SK-N-SH (cell line): ENCODE measurements at places on chromosomes 5 and 9.

DNA sequence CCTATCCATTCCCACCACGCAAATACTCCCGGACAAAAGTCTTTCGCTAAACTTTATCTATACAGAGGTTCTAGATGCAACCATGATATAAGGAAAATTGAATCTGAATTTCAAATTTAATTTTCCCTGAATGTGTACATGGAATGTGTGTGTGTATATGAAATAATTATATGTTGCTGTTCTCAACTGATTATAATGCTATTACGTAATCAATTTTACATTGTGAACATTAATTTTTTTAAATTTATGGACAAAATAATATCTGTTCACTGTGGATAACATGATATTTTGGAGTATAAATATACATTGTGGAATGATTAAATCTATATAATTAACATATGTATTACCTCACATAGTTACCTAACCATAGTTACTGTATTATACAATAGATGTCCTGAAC is 1250.6 kb downstream of the EFNA5 start:
- no peak for DNase-seq

GRCh38 chr5:59617186-59617771 is 276.2 kb downstream of the PDE4D start:
- DNase-seq = no peak

DNA sequence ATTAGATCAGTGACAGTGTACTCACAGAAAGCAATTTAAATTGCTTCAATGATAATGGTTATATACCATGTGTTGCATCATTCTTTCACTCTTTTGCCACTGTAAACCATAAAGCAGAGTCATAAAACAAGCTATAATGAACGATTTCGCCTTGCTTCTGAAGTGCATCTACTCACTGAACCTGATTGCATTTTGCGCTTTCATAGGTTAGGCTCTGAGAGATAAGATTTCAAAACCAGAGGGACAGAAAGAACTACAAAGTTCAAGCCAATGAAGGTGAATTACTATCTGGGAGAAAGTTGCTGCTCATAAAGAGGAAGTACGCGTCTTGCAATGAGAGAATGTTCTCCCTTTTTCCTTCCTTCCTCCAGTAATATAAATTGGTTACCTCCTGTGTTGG is 412.7 kb downstream of the CETN3 start:
- no peak for DNase-seq

DNA sequence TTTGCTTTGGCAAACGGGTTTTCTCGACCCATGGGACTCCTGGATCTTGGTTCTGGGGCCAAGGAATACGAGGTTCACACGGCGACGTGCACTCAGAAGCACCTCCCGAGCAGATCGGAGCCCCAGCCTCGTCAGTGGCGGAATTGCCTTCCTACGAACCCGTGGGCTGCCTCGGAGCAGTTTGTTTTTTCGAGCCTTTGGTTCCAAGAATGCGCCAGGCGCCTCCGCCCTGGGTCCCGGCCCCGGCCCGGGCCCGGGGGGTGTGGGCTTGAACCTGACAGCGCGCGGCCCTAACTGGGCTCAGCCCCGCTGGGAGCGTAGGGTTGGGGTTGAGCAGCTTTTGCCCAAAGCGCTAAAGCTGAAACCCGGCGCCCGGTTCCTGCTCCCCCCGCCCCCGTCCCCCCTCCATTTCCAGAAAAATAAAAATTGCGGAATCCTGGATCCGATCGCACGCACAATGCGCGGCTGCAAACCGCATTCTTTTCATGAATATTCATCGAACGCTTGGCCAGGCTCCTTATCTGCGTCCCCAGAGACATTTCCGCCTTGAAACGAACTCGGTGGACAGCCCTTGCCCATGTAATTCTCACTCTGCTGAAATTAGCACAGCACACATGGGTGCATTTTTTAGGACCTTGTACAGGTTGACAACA is 1.0 kb downstream of the BASP1 start:
- peak; percentile 58 for DNase-seq

- no peak for DNase-seq
These were observed 62.1 kb downstream of the PCSK1 start for GRCh38 chr5:96370976-96371375.

DNA sequence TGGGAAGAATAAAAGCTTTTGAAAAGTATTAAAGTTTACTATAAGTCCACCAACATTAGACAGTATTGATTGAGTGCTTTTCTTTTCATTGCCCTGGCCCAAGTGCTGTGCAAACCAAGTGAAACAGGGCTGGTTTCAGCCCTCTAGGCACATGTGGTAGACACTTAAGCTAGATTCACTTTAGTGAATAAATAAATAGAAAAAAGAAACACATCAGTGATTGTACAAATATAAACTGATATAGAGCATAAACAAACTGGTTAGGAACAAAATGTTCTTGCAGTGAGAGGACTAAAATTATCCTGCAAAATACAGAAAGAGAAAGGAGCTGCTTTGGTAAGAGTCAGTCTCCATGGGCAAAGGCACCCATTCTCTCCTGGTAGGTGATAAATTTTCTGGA is 29.7 kb downstream of the ACTBL2 start:
- DNase-seq = no peak

DNA sequence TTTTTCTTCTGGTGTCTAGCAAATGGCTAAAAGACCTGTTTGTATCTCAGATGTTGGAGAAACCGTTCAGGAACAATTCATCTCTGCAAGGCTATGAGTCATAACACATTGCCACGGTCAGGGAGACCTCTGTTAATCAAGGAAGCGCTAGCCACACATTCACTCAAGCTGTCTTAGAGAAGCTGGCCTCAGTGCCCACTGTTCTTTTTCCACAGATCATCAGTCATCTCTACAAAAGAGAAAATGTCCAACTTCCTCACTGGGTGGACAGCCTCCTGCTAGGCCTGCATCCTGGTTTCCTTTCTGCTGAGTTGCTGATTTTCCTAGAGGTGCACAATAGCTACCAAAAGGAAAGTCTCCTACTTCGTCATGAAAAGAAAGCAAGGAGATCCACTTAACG is 360.5 kb downstream of the BNC2 start:
- DNase-seq = no peak

DNA sequence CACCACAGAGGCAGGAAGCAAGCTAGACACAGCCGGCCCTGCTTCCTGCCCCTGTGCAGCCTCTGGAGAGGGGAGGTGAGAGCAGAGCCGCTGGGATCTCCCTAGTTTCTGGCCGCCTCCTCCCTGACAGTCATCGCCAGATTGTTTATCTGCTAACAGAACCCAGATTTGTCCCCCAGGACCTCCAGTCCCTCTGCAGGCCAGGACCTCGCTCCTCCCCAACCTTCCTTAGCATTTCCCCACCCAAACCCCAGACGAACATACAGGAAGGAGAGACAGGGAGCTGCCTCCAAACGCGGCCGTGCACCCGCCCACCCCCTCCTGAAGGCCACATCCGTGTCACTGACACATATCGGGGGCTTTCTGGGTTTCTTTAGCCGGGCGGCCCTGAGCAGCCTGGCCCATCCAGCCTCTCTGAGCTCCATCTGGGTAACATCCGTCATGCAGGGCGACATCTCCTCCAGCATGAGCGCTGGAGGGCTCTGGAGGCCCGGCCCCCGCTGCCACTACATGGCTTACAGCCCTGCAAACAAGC is 47.5 kb downstream of the DBH start:
- DNase-seq = peak; percentile 93

DNA sequence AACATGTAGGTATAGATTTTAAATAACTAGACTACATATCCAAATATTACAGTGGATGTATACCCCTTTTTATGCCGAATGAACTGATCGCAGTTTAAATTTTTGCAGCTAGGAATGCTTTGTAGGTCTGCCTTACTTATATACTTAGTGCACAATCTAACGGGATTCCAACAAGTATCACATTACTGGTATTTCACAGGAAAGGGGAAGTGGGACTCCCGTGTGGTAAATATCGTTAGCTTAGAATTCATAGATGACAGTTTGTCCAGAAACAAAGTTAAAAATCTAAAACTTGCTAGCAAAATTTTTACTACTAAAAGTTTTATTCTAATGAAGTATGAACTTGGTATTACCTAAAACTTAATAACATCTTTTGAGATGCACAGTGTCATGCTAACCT is 193.5 kb upstream of the TLX3 start:
- DNase-seq = no peak

DNA sequence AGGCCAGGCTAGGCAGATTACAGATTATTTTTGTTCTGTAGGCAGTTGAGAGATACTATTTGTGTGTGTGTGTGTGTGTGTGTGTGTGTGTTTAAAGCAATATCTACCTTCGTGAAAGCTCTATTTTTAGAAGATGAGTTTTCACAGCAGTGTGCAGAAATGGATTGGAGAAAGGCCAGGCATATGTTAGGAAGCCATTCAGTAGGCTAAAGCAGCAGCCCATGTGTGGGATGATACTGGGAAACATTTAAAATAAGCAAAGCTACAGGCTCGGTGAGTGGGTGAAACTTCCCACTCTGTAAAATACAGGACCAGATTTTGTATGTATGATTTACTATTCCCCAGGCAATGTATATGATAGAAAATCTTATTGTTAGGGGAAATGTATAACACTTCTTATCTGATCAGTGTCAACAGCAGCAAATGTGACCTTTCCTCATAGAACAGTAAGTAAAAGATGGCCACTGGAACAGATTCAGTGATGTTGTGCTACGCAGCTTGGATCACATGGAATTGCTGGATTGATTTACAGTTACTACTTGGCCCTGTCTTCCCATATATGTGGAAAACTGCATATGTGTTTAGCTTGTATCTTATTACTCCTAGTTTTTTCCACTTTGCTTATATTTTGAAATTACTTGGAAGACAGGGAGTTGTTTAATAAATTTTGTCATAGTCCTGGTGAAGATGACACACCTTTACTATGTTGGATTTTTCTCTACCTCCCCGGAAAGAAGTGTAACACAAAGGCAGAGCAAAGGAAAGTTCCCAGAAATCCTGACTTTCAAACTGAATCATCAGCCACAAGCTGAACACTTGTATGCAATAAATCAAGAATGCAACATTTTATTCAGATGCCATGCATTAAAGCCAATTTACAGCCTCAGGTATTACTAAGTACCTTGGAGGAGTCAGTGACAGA is 1077.7 kb upstream of the SEMA6A start:
- peak; percentile 6 for DNase-seq

DNA sequence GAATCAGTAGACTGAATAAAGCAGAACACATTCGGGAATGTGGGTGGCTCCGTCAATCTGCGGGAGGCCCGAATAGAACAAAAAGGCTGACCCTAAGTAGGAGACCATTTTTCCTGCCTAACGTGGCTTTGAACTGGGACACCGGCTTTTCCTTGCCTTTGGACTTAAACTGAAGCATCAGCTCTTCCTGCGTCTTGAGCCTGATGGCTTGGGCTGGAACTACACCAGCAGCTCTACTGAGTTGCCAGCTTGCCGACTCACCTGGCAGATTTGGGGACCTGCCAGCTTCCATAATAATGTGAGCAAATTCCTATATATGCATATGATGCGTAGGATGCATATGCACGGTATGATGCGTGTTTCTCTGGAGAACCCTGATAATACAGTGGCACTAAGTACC is 111.3 kb downstream of the DAPK1 start:
- DNase-seq = no peak

GRCh38 chr5:66963559-66963971 is 233.0 kb downstream of the CD180 start:
- DNase-seq = peak; percentile 8

GRCh38 chr9:35920051-35920620 is 10.8 kb downstream of the SPAAR start:
- no peak for DNase-seq

DNA sequence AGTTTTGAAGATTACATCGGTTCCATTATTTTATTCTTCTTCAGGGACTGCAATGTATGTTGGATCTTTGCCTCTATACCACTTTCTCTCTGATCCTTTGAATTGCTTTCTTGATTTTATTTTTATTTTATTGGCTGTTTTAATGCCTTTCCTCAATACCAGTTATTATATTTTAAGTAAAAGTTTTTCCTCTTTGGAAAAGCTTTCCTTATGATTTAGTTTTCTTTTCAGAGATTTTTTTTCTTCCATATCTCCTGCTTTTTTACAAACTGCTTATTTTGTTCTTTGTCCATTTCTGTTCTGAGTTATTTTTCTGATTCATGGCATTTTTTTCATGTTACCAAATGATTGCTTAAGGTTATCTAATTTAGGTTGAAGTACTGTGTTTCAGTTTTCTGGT is 11.5 kb downstream of the ZMAT2 start:
- no peak for DNase-seq

GRCh38 chr9:88684046-88684445 is 149.1 kb downstream of the NXNL2 start:
- no peak for DNase-seq

GRCh38 chr9:7879551-7880245 is 80.1 kb upstream of the DMAC1 start:
- DNase-seq = no peak

DNA sequence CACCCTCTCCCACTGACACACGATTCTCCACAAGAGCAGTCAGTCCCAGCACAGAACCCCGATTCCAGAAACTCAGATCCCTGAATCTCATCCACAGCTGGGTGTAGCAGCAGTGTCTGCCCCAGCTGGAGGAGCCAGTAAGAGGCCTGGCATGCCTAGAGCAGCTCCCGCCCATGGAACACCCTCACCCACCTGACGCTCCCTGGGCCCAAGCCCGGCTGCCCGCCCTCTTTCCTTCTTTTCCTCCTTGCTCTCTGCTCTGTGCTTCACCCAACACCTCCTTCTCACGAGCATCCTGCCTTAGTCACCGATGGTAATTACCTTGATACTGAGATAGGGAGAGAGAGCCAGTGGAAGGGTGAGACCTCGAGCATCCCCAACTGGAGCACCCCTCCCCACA is 8.7 kb downstream of the PCDH1 start:
- no peak for DNase-seq

GRCh38 chr5:138981586-138981985 is 106.5 kb upstream of the LRRTM2 start:
- DNase-seq = no peak

- DNase-seq = peak; percentile 37
These were observed 1.3 kb downstream of the TMEM268 start for GRCh38 chr9:114612272-114612923.
